Esophagus muscularis mucosa (tissue), 4 donors: ENCODE measurements at places on chromosomes 13 and 19. TPM values are rescaled to one million over a fixed set of nuclear protein-coding genes. Genes with fewer than 3 reads are reported as not detected.

Gene DPF1
- not detected for total RNA-seq

Gene GJB6
- not detected for total RNA-seq

Gene SLC25A41
- not detected for total RNA-seq

Gene PTGER1
- total RNA-seq = not detected

Gene RYR1
- total RNA-seq = 0.99 TPM

Gene LILRA2
- 0.83 TPM for total RNA-seq

Gene KLK7
- not detected for total RNA-seq

Gene ARID3A
- 3.5 TPM for total RNA-seq

Gene DZIP1
- 14.5 TPM for total RNA-seq

Gene DLEU7
- 0.17 TPM for total RNA-seq

Gene CEBPA
- 15.9 TPM for total RNA-seq

Gene B3GNT8
- 1.2 TPM for total RNA-seq

DNA sequence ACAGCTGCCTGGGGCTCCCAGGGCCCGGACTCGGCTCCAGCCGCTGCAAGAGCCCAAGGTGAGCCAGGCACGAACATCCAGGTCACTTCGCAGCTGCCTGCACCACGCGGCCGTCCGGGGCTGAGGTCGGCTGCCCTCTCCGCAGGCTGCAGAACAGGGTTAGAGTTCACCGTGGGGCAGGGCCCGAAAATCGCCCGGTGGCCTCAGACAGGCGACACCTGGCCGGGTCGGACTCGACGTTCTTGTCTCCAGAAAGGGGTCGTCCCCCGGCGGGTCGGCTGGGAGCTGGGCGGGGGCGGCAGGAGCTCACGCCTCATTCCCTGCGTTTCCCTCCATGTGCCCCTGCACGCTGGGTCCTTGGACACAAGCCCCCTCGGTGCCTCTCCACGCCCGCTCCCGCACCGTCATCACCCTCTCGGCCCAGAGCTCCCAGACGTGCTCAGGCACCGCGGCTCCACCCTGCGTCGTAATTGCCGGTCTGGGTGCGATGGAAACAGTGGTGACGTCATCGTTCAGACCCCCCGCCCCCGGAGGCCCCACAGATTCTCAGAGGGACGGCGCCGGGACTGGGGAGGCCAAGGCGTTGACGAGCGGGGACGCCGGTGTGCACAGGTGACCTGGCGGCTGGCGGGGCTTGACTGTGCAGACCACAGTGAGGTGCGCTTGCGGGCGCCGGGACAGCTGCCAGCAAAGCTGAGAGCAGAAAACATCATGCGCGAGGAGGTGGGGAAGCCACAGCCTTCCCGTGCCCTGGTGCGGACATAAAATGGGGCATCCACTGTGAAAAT lies 4.0 kb upstream of the GRIN3B start:
- DNase-seq = no peak

- DNase-seq = no peak
These were observed 264.1 kb downstream of the NALCN start for GRCh38 chr13:101152184-101152583.

DNA sequence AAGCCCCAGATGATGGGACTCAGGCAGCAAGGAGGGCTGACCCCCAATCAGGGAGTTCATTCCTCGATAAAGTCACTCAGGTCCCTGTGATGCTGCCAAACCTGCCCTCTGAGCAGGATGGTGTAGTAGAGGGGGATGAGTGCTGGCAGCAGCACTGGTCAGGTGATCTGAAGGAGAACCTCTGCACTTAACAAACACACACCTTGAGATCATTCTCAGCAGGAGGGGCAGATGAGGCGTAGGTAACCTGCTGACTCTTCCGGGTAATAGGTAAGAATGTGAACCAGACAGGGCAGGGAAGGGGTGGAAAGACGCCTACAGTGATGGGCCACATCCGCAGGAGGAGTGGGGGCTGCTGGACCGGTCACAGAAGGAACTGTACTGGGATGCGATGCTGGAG lies 3.2 kb downstream of the ZNF446 start:
- DNase-seq = no peak

GRCh38 chr13:39892721-39893685 lies 237.5 kb downstream of the COG6 start:
- no peak for DNase-seq

DNA sequence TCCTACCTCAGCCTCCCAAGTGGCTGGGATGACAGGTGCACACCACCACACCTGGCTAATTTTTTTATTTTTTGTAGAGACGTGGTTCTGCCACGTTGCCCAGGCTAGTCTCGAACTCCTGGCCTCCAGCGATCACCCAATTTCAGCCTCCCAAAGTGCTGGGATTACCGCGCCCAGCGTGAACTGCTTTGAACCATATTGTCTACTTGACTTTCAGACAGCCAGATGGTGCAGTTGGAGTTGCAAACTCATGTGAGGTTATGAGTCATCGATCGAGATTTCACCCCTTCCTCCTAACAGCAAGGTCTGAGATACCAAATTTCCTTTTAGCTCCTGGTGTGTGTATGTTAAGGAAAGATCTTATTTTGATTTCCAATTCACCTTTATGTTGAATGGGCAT lies 2.7 kb downstream of the SLC27A1 start:
- no peak for DNase-seq

GRCh38 chr13:107886118-107886517 lies 329.2 kb downstream of the LIG4 start:
- no peak for DNase-seq

DNA sequence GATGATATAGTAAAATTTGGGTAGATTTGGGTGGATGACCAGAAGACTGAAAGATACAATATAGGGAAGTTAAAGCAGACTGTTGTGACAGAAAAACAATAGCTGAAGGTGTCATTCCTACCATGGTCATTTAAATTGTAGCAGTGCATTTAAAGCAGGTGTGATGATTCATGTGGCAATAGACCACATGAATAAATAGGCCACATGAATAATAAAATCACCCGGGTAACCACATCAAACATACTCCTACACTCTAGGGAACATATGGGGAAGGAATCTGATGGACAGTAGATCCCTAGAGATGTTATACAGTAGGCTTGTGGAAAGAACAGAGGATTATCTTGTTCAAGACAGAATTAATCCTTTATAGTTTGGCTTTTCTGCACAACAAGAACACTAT lies 392.6 kb downstream of the SLITRK5 start:
- DNase-seq = no peak

DNA sequence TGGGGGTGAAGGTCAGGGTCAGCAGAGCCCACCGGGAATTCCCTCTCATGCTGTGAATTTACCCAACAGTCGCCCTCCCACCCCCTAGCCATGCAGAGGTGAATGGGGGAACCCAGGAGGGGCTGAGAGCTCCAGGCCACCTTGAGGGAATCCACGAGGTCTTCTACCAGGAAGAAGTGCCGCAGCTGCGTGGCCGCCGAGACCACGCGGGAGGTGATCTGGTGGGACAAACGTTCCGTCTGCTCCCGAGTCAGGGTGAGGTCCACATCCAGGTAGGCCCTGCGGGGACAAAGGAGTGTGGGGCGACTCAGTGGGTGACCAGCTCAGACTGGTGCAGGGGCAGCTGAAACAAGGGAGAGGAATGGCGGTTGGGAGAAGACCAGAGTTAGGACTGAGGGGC lies 8.1 kb downstream of the RTN2 start:
- no peak for DNase-seq

DNA sequence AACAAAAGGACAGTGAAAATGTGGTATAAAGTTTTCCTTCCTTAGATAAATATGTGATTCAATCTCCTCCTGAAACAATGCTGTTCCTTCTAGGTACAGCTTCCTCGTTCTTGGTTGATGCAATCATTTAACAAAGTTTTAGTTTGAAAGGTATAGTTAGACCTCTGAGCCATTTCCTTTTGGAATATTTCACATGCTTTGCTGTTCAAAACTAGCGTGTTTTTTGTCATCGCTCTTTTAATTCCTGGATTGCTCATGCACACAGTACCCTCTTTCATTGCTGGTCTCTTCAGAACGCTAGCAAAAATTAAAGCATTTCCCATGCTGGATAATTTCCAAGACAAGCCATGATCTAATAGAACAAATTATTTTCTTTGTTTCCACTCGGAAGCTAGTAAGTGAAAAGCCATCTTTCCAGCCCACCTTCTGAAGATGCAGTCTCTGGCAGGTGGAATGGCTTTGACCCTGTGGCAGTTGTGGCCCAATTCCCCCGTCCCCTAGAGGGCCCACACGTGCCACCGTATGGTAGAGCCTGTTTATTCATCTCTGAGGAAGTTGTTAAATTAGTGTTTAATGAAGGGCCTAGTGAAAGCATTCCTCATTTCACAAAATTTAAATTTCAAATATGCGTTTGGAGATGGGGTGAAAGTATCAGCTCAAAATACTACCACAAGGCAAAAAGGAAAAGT lies 1040.6 kb upstream of the SLC10A2 start:
- DNase-seq = no peak

GRCh38 chr19:33417751-33418150 lies 44.2 kb downstream of the CEBPG start:
- no peak for DNase-seq

DNA sequence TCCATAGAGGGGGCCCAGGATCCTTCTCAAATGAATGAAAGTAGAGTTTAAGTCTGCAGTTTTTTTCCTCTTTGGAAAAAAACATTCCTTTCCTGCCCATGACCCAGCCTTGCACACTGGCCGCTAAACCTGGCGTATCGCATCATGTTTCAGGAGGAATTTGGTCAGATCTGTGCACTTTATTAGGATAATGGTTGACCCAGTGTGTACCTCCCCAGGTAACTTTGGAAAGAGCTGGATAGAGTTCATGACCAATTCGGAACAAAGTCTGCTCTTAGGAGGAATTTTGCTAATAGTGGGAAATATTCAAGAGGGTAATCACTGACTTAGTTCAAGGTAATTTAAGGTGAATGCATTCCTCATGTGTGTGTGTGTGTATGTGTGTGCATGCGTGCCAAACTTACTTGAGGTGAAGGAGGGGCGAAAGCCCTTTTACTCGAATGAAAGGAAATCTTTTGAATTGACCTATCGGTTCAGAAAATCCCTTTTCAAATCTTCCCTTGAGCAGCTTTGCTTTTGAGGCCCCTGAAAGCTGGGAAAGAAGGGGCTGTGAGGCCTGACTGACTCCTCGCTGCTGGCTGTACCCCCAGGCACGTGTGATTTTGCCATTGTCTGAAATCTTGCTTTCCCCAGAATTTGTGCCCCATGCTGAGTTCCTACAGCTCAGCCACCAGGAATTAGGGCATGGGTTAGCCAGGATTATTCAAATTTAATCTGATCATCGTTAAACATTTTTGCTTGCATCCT lies 46.3 kb downstream of the SIPA1L3 start:
- DNase-seq = no peak

GRCh38 chr13:48560657-48561337 lies 27.9 kb upstream of the RCBTB2 start:
- DNase-seq = peak; percentile 37

GRCh38 chr13:73657821-73658540 lies 476.2 kb downstream of the KLF12 start:
- no peak for DNase-seq

DNA sequence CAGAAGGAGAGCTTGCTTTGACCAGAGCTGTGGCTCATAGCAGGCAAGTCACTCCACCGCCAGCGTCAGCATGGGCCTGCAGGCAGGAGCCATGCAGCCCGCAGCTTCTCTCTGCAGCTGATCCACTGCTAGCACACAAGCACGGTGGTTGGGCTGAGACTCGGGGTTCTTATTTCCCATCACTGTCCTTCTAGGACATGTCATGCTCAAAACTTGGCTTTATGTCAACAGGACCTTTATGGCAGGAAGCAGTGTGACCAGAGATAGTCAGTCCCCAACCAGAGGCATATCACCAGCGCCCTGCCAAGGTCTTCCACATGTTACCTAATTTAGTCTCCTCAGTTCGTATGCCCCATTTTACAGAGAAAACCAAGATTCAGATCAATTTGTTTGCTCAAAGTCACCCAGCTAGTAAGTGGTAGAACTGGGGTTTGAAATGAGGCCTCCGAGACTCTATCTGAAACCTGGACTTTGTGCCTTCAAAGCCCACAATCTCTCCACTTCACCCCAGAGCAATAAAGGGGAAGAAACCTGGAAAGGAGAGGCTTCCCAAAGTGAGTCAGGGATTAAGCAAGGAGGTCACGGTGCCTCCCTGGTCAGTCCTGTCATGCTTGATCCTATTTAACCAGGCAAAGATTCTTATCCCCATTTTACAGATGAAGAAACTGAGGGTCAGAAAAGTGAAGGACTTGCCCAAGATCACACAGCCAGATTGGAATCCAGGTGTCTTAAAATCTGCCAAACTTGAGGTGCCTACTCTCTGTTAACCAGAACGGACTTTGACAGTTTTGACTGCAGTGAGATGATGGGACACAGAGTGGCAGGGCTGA lies 5.1 kb downstream of the TMEM272 start:
- DNase-seq = no peak

GRCh38 chr19:15437355-15438123 lies 12.2 kb downstream of the WIZ start:
- no peak for DNase-seq

- no peak for DNase-seq
These were observed 3.5 kb upstream of the ZFP82 start for GRCh38 chr19:36421749-36422481.

DNA sequence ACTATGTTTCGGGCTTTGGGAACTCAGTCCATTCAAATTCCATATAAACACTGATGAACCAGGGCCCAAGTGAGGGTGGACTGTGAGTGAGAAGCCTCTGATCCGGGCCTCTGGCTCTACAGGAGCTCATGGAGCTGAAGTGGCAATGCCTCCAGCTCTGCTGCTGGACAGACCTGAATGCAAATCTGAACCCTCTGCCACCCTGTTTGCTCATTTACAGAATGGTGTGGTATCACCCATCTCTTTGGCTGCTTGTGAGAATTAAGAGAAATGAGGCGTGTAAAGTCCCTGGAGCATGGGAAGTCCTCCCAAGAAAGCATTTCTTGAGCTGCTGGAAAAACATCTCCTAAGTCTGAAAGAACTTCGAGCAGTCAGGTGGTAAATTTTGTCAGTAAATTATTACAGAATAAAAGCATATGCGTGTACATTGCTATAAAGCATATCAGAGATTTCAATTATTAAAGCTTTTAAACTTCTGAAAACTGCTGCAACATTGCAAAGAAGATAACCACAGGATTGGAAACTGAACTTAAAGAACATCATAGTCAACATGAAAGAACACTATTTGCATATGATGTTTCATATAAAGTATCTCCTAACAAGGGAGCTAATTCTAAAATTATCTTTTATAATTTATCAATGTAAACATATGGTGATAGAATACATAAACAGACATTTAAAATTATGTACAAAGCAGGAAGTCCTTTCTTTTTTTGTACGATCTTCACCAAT lies 369.0 kb downstream of the UQCRFS1 start:
- no peak for DNase-seq

DNA sequence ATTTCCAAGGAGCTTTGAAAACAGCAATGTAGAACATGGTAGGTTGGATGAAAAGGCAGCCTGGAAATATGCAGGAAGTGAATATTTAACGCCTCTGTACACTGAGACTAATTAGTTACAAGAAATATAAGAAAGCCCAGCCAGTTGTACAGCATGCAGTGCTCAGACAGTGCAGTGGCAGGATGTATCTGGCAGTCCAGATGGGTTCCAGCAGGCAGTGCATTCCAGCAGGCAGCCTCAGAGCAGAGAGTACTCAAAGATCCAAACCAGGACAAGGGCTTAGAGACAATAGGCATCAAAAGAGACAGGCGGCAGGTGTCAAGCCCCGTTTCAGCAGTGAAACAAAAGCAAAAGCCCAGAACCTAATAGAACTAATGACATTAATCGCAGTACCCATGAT lies 2776.3 kb downstream of the PCDH9 start:
- DNase-seq = no peak

GRCh38 chr13:79910875-79911540 lies 429.9 kb downstream of the SPRY2 start:
- DNase-seq = no peak
